ENCODE measurements at places on chromosomes 1 and 21.

DNA sequence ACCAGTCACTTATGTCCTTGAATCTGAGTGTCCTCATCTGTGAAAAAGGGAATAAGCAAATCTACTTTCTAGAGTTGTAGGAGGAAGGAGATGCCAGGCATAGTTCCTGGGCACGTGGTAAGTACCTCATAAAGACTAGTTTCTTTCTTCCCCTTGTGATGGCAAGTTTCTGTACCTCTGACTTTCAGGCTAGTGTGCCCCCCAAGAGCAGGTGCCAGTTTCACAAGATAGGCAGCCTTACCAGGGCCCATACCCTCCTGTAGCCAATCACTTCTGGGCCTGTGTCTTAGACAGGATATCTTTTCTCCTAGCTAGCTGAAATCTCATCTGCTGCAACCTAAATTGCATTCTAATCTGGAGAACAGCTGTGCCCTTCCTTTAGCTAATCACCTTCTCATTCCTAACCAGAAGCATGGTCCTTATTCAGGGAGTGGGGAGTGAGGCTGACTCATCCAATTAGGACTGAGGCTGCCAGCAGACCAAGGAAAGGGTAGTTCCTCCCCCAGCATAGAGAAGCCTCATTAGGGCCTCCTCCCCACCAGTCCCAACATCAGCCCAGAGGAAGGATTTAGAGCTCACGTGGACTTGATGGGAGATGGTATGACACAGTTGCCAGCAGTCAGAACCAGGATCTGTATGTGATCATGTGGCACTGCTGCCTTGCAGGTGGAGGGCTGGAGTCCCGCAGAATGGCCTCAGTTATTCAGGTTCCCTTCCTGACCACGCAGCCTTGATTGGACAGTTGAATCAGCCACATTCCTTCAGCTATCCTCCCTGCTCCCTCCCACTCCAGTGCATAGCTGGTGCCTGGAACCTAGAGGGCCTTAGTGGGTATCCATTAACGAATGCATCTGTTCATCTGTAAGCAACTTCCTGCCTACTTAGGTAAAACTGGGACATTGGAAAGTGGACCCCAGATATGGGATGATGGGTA, 7.9 kb downstream of the KLHDC8A start:
- no peak for DNase-seq

DNA sequence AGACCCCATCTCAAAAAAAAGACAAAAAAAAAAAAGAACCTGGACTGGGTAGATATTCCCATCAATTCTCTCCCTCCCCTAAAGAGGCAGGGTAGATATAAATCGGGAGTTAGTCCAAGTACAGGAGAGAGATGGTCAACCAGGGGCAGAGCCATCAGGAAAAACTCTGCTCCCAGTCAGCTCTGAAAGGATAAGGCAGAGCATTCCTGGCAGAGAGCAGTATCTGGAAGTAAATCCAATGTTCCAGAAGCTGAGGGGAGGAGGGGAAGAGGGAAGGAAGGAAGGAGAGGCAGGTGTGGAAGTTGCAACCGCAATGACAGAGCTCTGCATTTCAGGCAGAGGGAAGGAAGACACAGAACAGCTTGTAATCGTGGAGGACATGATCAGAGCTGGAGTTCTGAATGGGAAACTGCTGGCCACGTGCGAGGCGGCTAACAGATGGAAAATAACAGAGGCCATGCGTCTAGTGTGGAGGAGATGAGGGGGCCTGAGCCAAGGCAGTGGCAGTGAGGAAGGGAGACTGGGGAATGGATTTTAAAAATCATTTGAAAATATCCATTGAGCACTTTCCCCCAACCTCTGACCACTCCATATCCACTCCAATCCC, 15.3 kb upstream of the VWA5B1 start:
- DNase-seq, result no peak

- no peak for DNase-seq
Measured at GRCh38 chr1:214518361-214518760, 33.0 kb downstream of the PTPN14 start.

DNA sequence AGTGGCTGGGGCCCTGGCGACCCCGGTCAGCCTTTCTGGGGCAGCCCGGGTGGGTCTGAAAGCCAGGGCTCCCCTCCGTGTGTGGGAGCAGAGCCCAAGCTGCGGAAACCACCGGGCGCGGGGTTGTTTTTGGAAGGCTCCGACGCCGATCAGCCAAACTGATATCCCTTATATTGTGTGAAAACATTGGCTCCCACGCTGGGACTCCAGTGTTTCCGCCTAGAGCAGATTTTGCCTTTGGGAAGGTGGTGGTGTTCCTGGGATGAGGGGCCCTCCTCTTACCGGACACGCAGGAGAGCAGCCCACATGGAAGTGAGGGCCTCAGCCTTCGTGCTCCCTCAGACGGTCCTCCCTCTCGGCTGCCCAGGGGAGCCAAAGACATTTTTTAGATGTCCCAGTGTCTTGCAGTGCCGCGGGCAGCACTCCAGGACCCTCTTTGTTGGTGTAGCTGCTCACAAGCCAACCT, 54.3 kb downstream of the NGF start:
- no peak for DNase-seq

DNA sequence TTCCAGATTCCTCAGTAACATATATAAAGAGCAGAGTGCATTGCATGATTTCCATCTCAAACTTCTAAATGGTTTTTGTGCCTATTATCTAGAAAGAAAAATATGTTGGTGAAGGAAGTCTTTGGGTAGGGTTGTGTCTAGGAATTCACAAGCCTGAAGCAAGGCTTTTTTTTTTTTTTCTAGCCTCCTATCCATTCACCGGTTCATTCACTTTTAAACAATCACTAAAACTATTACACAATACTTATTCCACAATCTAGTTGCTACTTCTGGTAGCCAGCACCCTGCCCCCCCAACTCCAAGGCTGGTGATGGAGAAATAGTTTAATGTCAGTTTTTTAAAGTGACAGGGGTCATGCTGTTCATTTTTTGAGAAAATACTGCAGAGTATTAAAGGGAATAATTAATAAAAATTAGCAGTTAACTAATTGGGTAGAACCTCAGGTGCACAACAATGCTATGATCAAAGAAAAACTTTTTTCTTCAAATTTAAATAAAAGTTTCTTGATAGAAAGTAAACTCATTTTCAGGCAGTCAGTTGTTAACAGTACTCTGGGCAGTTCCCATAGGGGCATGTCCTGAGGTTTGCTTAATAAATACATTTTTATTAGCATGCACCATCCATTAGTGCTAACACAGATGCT, 10.9 kb downstream of the IRF2BP2 start:
- no peak for DNase-seq

- DNase-seq, result no peak
Measured at GRCh38 chr21:43771199-43771675, 4.9 kb downstream of the CSTB start.

DNA sequence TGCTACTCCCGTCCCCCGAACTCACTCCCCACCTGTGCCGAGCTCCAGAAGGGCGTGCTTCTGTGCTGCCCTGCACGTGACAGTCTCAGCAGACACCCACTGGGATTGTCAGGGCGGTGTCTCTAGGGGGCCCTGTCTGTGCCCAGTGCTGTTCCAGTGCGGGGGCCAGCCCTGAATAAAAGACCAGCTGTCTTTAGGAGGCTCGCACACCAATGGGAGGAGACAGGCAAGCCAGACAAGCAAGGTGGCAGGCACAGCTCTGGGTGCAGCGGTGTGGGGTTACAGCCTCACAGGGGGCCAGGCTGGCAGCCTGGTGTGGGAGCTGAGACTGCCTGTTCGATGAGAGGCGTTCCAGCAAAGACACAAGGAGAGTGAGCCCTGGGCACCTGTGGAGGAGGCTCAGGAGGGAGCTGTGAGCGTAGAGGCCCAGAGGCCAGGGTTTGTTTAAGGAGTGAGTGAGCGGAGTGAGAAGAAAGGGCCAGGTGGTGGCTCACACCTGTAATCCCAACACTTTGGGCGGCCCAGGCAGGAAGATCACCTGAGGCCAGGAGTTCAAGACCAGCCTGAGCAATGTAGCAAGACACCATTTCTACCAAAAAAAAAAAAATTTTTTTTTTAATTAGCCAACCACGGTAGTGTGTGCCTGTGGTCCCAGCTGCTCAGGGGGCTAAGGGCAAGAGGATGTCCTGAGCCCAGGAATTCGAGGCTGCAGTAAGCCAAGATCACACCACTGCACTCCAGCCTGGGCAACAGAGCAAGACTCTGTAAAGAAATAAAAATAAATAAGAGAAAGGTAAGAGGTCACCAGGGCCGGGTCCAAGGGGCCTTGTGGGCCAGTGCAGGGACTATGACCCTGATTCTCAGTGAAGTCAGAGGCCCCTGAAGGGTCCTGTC, 48.2 kb upstream of the ARHGEF16 start:
- no peak for DNase-seq

DNA sequence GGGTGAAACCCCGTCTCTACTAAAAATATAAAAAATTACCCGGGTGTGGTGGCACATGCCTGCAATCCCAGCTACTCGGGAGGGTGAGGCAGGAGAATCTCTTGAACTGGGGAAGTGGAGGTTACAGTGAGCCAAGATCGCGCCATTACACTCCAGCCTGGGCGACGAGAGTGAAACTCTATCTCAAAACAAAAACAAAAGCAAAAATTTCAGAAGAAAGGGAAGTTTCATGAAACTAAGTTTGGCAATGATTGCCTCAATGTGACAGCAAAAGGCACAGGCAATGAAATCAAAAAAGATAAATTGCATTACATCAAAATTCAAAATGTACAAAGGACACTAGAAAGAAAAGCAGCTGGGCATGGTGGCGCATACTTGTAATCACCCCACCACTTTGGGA, 40.1 kb downstream of the BTF3L4 start:
- DNase-seq, result no peak

GRCh38 chr21:34956416-34957316, 92.4 kb downstream of the RUNX1 start:
- no peak for DNase-seq

DNA sequence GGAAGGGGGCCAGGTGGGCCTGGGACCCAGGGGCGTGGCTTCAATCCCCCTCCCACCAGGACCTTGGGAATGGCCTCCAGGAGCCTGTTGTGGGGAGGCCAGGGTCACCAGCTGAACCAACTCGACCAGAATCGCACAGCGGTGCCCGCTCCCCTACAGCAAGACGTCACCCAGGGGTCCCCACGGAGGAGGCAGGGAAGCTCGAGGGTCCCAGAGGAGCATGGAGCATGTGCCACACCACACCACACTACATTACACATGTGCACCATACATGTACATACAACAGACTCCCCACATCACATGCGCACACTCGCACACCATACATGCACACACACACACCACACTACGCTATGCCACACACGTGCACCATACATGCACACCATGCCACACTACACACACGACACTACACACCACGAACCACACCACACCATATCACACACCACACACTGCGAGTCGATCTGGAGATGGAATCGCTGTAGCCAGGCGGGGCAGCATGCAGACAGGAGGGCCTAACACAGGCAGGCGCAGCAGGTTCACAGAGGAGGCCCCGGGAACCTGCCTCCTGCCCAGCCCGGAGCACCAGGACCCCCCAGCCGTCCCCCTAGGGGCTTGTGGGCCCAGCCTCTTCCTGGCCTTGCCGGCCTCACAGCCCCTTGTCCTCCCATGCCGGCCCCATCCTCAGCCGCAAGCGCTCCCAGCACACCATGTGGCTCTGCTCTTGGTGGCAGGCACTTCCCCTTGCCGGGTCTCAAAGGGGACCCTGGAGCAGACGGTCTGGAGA, 596 bp downstream of the ITGB2 start:
- DNase-seq, result no peak

- no peak for DNase-seq
Measured at GRCh38 chr21:41396558-41397075, 29.4 kb upstream of the MX1 start.

GRCh38 chr1:7732331-7732730, 38.8 kb upstream of the VAMP3 start:
- DNase-seq, result peak; percentile 71

DNA sequence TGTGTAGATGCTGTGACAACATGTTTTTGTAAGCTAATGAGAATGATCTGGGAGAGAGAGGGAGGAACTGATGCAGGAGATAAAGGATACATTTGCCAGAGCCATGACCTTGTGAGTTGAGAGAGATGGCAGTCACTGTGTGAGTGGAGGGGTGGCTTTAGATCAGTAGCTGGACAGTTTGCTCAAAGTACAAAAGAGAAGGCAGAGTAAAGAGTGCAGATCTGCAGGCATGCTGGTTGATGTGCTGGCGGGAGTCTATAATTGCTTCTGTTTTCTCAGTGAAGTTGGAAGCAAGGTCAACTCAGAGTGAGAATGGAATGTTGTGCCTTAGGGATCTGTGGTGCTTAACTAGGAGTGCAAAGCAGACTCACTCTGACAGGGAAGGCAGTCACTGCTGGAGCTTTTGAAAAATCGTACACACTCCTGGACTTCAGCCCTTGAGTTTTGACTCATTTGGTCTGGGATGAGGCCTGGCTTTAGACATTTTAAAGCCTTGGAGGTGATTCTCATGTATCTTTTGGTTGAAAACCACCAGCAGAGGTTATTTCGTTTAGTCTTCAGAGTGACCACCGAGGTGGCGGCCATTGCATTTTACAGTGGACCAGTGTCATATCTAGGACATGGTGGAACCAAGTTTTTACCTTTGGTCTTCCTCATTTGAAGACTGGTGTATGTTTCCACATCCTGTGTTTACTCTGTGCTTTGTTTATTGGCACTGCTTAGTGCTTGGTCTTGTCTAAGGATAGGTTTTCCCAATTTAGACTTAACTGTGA, 49.6 kb downstream of the MTR start:
- no peak for DNase-seq

- no peak for DNase-seq
Measured at GRCh38 chr1:67479146-67479891, 49.1 kb upstream of the SERBP1 start.

DNA sequence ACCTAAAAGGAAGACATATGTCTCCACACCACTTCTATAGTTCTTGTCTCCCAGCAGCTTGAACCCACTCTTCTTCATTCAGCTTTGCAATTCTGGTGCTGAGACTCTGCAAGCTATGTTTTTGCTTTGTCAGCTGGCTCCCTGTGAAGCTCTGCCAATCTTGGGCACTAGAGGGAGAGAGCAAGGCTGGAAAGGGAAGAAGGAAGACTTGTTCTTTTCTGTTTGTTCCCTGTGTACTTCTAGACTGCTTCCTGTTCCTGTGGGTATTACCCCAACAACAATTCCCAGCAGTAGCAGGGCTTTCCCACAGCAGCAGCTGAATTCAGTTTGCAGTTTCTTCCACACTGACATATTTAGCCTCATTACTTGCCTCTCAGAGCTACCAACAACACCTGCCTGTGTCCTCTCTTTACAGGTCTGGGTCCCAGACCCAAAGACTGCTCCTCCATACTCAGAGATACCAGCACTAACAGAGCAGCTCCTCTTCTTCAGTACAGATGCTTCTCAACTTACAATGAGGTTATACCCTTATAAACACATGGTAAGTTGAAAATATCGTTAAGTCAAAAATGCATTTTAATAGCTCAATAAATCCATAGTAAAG, 275.2 kb upstream of the NEGR1 start:
- no peak for DNase-seq

DNA sequence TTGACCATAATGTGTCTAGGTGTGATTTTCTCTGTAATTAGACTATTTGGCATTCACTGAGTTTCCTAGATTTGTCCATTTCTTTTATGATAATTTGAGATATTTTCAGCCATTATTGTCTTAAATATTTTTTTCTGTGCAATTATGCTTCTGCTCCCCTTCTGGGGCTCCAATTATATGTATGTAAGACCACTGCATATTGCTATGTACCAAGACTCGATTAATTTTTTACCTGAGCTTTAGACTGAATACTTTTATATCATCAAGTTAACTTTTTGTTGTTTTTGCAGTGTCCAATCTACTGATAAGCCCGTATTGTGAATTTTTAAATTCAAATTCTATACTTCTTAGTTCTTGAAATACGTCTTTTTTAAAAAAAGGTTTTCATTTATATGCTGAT, 5.1 kb upstream of the TAF1A start:
- DNase-seq, result no peak
